ENCODE measurements at places on chromosomes 6 and 20. TPM values are rescaled to one million over a fixed set of nuclear protein-coding genes. Genes with fewer than 3 reads are reported as not detected.

- no peak for DNase-seq
Observed at GRCh38 chr6:41798901-41799558, 11.5 kb downstream of the TOMM6 start.

DNA sequence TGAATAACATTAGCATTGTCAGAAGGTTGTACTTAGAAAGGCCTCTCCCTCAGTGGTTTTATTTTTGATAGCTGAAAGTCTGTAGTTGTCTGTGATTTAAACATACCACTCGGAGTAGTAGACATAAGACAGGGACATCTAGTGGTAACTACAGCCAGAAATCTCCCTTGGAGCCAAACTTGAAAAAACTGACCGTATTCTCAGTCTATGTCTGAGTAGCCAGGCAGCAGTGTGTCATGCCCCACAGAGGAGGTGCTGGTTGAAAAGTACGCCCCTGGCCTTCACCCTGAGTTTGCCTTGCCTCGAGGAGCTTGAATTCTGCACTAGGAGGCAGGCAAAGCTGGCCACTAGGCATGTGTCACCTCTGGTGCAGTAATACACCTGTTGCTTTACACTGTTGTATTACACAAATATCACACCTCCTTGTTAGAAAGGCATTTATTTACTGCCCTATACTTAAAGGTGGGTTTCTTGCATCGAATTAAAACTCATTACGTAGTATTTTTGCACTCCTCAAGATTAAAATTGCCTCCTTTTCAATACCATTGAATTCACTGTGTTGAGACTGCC is 20.8 kb downstream of the ZBTB2 start:
- no peak for DNase-seq

DNA sequence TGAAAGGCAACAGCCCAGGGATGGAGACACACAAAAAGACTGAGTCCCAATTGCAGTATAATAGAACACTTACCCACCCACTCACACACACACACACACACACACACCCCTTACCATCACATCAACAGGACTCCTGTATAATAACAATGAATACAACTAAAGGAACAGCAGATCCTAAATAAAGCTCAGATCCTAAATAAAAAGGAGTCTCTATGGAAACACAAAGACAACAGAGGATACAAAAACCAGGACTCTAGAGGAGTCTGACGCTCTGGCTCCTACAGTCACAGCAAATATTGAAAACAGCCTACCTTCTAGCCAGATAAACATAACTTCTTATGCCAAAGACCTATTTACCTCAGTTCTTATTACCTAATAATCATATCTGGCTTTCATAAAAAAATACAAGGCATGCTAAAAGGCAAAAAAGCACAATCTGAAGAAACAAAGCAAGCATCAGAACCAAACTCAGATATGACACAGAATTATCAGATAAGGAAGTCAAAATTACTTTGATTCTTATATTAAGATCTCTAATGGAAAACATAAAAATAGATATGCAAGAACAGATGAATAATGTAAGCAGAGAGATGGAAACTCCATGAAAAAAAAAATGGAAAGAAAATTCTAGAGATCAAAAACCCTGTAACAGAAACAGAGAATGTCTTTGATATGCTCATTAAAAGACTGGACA is 134.9 kb downstream of the MMUT start:
- DNase-seq, result no peak

GRCh38 chr6:134198093-134198492 is 119.8 kb downstream of the SGK1 start:
- DNase-seq, result no peak

GRCh38 chr6:4220558-4220957 is 85.2 kb upstream of the ECI2 start:
- DNase-seq, result no peak

DNA sequence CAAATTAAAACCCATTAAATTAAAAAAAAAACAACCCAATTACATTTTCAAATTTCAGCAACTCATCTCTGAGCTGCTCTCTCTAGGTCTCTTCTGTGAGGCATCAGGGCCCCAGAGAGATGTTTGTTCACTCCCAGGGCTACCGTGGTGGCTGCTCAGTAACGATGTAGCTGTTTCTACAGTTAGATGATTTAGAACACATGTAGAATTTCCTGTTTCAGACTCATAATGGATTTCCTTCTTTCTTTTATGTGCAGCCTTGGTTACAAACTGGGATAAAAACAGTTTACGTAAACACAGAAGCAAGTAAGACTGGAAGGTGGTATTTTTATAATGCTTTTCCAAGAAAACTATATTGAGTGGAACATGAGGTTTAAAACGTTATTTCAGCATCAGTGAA is 116.1 kb upstream of the CCN2 start:
- DNase-seq, result no peak

DNA sequence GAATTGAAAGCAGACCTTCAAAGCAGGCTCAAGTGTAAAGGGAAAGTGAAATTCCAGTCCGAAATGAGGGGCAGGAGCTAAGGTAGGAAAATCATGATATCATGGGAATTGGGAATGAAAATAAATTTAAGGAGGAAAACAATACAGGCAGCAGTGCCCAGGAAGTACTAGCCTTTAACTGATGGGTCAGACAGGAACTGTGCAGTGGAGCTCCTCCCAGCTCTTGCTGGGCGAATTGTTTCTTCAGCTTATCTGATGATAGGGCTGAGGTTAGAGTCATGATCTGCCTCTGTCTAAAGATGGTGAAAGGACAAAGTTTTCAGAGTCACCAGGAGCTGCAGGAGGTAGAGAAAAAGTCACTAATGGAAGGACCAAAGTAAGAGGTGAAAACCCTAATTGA is 457.9 kb upstream of the PTCHD4 start:
- no peak for DNase-seq

GRCh38 chr20:14142171-14142570 is 146.9 kb downstream of the MACROD2 start:
- DNase-seq, result peak; percentile 27

- peak; percentile 74 for DNase-seq
Observed at GRCh38 chr6:112281821-112282615, 27.7 kb upstream of the LAMA4 start.

DNA sequence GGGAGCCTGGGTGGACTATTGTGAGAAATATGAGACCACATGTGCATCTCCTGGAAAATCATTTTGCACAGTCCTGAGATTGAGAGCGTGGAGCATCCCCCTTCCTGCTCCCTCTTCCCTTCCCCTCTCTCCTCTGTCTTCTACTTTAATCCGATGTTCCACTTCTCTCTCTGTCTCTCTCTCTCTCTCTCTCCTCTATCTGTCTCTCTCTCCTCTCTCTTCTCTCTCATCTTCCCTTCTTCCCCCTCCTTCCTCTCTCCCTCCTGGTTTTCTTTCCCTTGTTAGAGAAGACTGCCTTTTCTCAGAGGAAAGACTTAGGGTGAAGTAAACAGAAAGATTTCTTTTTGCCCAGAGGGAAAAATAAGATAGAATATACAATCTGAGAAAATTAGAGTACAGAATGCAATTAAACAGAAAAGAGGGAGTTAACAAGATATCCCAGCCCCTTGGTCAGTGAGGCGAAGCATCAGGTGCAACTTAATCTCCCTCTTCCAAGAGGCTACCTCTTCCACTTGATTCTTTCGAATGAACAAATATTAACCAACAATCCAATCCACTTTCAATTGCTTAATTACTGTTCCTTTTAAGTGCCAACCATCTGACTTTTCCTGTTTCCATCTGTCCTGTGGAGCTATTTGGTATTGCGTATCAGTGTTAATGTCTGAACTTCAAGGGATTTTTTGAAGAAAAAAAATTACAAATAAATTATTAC is 14.6 kb downstream of the KHDC1 start:
- DNase-seq, result no peak

ARMH2 gene
- total RNA-seq, result not detected

GJA1 gene
- total RNA-seq, result 218 TPM

Data from left cardiac atrium (tissue), 4 donors.